Activated CD8-positive, alpha-beta memory T cell treated with anti-CD3 and anti-CD28 coated beads, Interleukin-2, amount 50 U/mL, for 4 hours (primary cell): ENCODE measurements at places on chromosomes 5 and 9.

GRCh38 chr5:64637144-64637543 is 53.2 kb upstream of the SHISAL2B start:
- DNase-seq, result no peak

GRCh38 chr9:95055851-95056551 is 261.5 kb downstream of the FANCC start:
- no peak for DNase-seq

GRCh38 chr5:166062719-166063118 is 2228.7 kb upstream of the WWC1 start:
- no peak for DNase-seq

DNA sequence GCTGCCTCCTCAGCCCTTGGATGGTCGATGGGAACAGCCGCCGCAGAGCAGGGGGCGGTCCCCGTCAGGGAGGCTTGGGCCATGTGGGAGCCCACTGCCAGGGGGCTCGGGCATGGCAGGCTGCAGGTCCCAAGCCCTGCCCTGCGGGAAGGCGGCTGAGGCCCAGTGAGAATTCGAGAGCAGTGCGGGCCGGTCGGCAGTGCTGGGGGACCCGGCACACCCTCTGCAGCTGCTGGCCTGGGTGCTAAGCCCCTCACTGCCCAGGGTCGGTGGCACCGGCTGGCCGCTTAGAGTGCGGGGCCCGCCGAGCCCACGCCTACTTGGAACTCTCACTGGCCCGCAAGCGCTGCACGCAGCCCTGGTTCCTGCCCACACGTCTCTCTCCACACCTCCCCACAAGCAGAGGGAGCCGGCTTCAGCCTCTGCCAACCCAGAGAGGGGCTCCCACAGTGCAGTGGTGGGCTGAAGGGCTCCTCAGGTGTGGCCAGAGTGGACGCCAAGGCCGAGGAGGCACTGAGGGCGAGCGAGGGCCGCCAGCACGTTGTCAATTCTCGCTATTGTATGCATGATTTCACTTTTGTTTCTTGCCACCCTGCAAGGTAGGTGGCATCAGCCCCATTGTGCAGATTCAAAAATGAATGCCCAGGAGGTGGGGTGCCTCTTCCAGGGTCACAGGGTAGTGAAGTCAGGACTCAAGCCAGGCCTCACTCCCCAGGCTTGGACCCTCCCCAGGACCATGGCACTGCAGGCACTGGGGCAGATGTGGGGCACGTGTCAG is 48.6 kb downstream of the COL15A1 start:
- DNase-seq, result no peak

DNA sequence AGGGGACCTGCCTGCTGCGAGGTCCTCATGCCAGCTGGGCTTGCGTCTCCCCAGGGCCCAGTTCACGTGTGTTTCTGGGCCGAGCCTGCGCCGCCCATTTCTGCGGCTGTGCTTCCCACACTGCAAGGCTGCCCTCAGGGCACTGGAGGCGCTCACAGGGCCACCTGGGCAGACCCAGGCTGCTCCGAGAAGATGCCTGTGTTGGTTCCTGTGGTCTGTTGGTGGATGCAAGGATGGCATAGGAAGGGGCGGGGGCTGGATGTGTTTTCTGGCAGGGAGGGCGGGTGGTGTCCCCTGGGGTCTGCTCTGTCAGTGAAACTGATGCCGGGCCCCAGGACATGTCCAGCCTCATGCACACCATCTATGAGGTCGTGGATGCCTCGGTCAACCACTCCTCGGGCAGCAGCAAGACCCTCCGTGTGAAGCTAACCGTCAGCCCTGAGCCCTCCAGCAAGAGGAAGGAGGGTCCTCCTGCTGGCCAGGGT is 25.9 kb downstream of the NKD2 start:
- DNase-seq, result no peak

- DNase-seq, result no peak
These were observed 59.1 kb downstream of the TNFSF15 start for GRCh38 chr9:114746591-114747346.

DNA sequence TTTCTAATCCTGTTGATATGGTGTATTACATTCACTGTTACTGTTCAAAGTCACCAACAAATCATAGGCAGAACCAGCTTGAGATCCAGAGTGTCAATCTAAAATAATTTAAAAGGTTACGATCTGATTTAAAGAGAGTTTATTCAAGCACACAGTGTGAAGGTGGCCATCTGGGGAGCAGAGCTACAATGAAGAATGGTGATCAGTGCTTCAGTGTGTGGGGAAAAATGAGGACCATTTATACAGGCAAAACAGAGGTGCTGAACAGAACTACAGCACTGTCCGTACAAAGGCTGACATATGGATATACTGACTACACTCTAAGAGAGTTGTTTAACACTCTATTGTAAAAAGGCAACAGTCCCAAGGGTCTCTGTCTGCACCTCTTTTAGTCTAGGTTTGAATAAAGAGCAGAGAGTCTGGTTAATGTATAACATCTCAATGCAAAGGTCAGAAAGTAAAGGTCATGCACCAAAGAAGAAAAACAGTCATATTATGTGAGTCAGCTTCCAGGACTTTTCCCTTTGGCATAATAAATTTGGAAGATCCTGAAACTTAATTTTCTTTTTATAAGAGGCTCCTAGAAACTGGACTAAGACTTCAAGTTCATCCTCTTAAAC is 29.7 kb upstream of the TDRD7 start:
- DNase-seq, result no peak

- DNase-seq, result no peak
These were observed 88.5 kb downstream of the FAM174A start for GRCh38 chr5:100623719-100624118.

DNA sequence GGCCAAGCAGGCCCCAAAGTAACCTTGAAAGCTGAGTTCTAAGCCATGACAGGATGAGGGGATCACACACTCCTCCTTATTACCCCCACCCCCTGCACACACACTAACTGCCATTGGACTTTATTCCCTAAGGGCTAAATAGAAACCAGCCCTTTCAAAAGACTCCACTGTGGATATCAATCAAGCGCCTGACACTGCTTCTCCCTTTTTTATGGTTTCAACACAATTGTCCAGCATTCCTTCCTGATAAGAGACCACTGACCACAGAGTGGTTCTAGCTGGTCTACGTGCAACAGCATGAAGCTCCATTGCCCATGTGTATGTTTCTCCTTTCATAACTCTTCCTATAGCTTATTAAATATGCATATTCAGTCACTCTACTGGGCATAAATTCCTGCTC is 34.7 kb downstream of the PAEP start:
- no peak for DNase-seq
